ENCODE measurements at places on chromosomes 3 and 15.

DNA sequence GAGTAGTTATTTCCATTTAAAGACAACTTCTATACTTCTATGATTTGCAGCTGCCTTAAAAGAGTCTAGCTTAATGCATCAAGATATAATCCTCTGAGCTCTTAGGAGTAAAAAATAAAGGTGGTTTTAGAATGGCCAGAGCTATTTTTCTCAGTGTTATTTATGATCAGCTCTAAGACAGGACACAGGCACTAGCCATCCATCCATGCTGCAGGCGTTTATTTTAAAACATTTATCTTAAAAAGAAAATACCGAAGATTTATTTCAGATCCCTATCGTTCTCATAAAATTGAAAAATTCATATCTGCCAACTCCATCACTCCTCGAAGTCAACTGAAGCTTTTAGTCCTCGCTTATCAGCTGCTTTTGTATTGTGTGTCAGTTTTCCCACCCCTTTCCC, 243.5 kb downstream of the CLSTN2 start:
- DNase-seq = no peak

GRCh38 chr3:7790141-7790540, 711.5 kb upstream of the LMCD1 start:
- no peak for DNase-seq

- DNase-seq = no peak
Observed at GRCh38 chr3:140541975-140542653, 135.8 kb upstream of the TRIM42 start.

- DNase-seq = no peak
Observed at GRCh38 chr3:16467393-16467792, 46.1 kb downstream of the RFTN1 start.

Data from tibial artery (tissue), 4 donors.